ENCODE measurements at places on chromosomes 2 and 18.

DNA sequence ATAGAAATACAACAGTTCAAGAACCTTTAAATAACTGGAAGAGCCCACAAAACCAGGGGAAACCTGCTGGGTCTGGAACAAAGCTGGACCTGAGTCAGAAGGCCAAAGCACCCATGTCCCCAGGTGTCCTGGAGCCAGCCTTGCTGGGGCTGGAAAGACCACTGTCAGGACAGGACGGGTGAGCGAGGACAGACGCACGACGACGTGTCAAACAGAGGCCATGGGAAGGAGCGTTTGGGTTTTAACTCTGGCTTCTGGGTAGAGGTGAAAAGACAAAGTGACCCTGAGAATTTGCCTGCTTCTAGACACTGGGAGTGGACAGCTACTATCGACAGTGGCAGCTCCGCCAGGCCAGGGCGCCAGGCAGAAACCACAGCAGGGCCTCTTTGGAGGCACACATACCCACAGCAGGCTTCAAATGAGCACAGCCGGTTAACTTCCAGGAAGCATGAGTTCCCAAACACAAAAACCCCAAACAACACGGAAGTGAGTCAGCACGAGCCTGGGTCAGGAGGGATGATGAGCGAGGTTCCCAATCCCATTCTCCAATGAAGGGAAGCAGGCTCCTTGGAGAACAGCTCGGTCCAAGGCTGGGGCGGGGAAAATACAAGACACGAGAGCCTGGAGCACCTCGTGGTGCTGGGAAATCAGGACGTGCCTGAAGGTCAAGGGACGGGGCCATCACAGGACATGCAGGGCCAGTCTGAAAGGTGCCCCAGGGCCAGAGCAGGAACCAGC, 208.0 kb downstream of the TWIST2 start:
- no peak for DNase-seq

DNA sequence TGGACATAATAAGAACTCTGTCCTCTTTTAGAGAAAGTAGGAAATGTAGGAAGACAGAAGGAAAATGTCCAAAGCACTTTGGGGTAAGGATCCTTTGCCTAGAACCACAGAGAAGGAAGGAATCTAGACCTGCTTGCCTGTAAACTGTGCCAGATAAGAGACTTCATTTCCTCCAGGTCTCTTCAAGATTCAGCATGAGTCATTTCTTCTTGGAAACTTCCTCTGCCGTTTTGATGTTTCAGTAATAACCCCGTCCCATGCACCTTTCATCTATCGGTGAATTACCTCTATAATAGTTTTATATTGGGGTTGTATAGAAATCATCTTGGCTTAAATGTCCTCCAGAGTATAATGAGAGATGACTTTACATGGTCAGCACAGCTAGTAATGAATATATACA, 63.2 kb upstream of the LRATD1 start:
- no peak for DNase-seq

DNA sequence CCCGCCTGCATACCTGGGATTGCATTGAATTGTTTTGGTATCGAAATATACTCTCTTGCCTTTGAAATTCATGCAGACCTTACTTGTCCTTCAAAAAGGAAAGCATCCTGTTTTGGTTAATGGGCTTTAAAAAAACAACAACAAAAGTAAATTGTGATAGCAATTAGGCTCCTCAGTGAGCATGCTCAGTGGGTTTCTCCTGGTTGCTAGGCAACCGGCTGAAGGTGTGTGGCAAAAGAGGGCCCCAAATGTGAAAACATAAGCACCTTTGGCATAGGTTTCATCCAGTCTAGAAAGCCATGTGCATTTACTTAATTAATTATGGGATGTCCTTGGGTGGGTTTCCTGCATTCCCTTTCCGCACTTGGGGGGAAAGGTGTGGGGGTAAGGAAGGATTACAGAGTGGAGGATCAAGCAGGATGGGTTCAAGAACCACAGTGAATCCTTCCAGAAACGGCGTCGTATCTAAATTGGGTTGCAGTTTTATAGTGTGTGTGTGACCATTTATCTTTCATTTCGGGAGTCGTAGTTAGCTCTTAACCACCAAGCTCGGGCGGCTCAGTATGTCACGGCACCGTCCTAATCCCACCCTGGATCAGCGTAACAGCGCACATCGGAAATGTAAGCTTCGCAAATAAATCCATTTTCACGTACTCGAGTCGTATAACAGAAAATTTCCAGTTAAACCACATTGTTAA, 274.9 kb upstream of the TCF4 start:
- no peak for DNase-seq

DNA sequence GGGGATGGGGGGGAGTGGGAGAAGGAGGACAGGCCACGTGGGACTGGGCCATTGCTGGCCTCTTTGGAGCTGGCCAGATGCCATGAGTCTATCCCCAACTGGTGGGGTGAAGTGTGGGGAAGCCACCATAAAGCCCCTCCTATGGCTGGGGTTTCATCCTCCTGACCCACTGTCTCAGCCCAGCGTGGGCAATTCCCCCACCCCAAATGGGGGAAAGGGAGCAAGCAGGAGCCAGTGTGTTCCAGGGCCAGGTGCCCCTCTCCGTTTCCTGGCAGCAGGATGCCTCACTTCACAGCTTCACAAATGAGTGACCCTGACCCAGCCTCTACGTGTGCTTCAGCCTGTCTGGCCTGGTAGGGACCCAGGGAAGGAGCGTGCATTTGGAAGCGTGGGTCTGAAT, 474.7 kb upstream of the HS6ST1 start:
- no peak for DNase-seq

- no peak for DNase-seq
Measured at GRCh38 chr2:215664847-215665525, 229.1 kb upstream of the FN1 start.

DNA sequence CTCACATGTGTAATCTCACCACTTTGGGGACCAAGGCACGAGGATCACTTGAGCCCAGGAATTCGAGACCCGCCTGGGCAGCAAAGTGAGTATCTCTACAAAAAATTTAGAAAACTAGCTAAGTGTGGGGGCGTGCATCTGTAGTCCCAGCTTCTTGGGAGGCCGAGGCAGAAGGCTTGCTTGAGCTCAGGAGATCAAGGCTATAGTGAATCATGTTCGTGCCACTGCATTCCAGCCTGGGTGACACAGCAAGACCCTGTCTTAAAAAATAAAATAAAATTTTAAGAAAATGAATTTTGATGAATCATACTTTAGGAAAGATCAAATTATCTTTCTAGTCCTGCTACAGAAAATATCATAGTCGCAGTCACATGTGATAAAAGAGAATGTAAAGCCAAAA, 46.9 kb downstream of the CABYR start:
- no peak for DNase-seq

DNA sequence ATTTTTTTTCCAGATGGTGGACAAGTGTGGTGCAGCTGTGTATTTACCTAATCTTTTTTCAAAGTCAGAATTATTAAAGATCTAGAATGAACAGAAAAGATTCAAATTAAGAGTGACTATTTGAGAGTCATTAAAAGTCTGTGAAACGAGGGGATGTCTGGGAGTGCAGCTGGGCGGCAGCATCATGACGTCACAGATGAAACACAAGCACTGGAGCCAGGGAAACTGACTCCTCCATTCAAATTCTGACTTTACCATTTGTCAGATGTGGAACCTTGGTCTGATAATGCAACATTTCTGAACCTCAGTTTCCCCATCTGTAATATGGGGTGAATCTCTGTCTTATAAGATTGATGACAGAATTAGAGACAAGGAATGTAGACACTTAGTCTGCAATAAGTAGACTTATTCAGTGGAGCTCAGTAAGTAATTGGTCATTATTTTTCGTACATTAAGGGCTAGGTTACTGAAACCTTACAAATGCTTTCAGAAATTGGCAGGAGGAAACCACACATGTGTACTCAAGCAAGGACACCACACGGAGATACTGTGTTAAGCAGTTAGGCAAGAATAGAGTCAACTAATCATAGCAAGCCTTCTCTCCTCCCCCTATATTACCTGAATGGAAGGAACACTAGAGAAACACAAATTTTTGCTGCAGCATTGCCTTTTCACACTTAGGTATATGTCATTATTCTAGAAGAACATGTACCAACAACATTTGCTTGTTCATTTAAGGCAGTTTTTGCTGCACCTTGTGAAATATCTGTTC, 27.8 kb upstream of the CXXC1 start:
- no peak for DNase-seq

- DNase-seq = peak; percentile 37
Measured at GRCh38 chr2:201127570-201127969, 11.6 kb downstream of the CFLAR start.

GRCh38 chr2:26975656-26976055, 5.2 kb downstream of the MAPRE3 start:
- DNase-seq = no peak

Measured in activated T-cell treated with anti-CD3 and anti-CD28 coated beads, Interleukin-2, amount 50 U/mL, for 1 hour (primary cell).